ENCODE measurements at places on chromosomes 6 and 20.

- DNase-seq = no peak
Observed at GRCh38 chr6:79571030-79571367, 33.8 kb upstream of the LCA5 start.

GRCh38 chr20:50303573-50304500, 113.2 kb downstream of the CEBPB start:
- DNase-seq = peak; percentile 44

DNA sequence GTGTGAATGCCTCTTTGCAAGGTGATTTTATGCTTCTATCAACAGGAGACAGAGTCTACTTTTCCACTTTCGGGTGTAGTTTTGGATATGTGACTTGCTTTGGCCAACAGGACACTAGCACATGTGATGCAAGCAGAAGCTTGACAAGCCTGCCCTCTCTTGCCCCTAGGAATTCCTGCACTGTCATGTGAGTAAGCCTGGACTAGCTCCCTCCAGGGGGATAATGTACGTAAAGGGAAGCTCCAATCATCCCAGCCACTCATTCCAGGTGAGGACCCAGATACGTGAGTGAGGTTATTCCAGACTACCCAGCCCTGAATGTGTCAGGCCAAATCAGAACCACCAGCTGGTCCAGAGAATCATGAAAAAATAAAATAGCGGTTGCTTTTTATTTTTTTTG, 33.3 kb downstream of the BEND3 start:
- DNase-seq = peak; percentile 20

DNA sequence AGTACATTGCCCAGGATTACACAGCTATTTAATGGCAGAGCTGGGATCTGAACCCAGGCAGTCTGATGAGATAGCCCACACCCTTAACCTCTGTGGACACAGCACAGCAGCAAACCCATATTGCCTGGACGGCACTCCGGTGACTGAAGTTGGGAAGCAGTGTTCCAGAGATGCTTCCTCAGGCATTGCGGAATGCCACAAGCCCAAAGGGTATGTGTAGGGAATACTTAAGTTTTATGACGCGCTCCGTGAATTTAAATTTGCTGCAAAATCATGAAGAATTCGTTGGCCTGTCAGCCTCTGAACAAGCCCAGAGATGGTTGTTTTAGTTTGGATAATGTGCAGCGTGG, 46.4 kb downstream of the PSMG4 start:
- no peak for DNase-seq

DNA sequence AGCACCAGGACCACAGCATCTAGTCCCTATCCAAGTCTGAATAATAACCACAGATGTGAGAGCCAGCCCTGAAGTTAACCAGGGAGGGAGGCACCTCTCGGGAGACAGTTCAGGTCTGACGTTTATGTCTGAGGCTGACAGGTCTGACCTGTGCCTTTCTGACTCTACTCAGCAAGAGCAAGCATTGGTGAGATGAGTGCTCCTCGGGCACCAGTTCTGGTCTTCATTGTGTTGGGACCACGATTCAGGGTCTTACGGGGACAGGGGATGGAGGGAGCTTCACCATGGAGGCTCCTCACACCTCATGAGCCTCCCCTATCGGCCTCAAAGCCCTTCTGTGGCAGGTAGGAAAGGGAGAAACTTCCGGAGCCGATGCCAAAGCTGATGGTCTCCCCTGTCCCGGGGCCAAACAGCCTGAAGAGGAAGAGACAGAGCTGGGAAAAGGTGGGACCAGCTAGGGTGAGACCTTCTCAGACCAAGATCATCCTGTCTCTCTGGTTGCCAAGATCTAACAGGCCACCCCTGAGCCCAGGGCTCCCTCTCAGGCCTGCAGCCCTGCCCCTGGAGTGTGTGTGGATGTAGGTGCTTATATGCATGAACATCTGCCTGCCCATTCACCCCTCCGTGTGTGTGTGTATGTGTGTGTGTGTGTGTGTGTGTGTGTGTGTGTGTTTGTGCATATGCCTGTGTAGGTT, 170.5 kb downstream of the VEGFA start:
- no peak for DNase-seq

DNA sequence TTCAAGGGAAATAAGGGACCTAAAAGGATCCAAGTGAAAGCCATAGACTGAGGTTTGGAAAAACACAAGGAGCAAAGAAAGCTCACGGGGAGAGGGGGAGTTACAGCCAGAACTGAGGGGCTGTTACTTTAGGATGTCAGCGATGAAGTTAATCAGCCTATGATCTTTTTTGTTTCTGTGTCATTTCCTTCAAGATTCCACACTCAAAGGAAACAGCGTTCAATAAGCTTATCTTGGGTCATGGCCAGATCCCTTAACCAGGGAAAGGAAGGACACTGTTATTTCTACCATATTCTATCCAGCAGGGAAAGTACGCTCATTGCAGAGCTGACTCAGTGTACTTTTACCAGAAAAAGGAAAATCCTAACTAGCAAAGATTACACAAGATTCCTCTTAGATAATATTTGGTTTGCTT, 132.8 kb downstream of the PFDN4 start:
- peak; percentile 31 for DNase-seq

DNA sequence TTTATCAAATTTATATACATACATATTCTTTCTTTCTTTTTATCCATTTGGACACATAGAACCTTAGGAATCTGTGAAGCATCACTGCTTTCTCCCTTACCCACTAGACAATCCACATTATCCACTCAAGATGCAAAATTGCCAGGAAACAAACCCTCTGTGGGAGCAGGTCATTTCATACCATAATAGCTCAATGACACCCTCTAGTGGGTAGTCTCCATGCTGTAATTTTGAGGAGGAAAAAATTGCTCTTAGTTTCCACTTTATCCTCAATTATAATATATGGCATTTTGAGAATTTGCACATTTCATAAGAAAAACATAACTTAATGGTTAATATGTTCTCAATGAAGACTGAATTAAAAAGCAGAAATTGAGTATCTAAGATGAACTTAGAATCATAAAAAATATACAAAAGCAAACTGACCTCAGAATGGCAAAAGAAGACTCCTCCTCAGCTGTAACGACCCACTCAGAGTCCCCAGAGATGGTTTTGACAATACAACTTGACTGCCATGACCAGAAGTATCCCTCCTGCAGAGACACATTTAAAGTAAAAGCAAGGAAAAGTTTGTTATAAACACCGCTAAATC, 164.1 kb downstream of the FRK start:
- DNase-seq = peak; percentile 66

GRCh38 chr20:32378461-32378860, 20.3 kb downstream of the ASXL1 start:
- no peak for DNase-seq

- DNase-seq = no peak
Observed at GRCh38 chr6:139639507-139639906, 265.1 kb upstream of the CITED2 start.

DNA sequence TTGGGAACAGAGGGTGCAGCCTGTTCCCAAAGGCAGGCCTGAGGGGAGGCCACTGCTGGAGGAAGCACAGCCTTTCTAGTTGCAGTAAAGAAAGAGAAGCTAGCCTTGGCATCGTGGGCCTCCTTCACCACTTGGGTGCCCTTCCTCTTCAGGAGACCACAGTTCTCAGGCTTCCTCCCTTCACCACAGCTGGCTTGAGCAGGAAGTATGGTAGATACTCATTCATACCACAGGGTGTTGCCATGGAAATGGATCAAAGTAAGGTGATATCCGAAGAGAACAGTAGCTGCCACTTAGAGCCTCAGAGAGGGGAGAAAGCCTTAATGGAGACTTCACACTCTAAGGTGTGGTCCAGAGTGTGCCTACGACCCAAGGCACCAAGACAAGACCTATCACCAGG, 120.4 kb upstream of the RIPOR2 start:
- DNase-seq = no peak

Data from myocyte (in vitro differentiated cells).